ENCODE measurements at places on chromosomes 1 and 21.

- no peak for DNase-seq
Observed at GRCh38 chr1:76998582-76999223, 131.4 kb downstream of the ST6GALNAC5 start.

DNA sequence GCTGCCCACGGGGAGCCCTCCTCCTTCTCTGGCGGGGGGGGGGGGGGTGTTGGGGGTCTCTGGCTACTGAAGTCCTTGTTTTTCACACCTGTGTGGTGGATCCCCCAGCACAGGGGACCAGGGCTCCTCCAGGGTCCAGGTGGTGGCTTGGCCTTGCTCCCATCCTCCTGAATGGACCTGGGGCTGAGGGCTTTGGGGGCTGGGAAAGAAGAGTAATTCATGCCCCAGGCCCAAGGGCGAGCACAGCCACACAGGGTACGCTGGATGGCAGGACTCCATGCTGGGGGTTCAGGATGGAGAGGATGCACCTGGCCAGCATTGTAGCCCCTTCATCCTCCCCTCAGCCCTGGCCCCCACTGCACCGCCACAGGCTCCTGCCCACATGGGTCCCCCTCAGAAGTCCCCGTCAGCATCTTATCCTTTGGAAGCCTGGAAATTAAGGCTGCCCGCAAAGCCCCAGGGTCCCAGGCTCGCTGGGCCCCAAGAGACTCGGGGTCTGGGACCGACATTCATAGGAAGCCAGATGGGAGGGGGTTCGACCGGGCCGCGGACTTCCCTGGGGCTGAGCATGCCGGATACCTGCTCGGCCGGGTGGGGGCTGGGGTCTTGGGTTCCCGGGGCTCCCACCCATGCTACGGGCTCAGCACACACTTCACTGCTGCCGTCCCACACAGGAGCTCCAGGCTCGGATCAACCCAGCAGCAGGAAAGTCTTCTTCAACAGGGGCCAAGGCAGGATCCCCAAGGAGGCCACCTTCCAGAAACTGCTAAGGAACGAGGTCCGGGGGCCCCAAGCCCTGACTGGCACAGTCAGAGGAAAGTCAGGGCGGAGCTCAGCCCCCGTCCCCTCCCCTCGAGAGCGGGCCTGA, 49.0 kb upstream of the ACTRT2 start:
- DNase-seq: no peak

GRCh38 chr1:180145446-180145845, 9.2 kb upstream of the QSOX1 start:
- DNase-seq: no peak

DNA sequence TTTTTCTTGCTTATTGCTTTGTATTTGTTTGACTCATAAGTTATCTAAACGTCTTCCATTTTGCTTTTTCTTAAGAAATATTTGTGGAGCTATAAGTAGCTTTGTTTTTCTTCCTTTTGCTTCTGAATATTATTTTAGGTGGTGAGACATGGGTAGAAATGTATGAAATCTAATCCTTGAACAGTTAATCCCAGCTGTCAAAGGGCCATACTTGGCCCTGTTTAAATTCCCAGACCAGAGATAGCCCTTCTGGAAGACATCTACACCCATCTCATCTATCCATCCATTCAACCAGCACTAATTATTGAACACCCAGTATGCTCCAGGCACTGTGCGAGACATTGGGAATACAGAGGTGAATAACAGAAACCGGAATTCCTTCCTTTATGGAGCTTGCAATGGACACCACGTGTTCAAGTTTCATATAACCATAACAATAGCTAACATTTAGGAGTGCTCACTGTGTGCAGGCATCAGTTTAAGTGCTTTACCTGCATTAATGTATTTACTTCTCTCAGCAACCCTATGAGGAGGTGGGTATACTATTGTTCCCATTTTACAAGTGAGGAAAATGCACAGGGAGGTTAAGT, 8.7 kb downstream of the TACSTD2 start:
- no peak for DNase-seq

DNA sequence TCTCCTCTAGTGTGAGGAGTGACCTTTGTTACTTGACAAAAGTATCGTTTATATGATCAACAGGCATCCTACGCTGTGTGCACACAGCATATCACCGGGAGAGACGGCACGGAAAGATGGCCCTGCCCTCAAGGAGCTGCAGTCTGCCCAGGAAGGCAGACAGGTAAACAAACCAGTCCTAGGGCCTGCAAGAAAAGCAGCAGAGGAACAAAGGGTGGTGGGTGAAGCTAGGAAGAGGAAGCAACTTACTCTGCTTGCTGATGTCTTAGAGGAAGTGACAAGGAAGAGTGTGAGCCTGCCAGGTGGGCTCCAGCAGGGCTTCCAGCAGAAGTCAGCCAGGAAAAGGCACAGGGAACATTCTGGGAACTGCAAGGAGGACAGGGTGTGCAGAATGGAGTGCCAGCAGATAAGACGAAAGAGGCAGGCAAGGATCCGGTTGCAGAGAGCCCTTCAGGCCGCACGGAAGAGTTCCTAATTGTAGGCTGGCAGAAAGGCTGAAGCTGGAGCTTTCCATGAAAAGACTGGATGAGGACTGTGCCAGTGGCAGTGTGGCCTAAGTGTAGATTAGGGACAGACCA, 106.7 kb downstream of the SLC45A1 start:
- no peak for DNase-seq

DNA sequence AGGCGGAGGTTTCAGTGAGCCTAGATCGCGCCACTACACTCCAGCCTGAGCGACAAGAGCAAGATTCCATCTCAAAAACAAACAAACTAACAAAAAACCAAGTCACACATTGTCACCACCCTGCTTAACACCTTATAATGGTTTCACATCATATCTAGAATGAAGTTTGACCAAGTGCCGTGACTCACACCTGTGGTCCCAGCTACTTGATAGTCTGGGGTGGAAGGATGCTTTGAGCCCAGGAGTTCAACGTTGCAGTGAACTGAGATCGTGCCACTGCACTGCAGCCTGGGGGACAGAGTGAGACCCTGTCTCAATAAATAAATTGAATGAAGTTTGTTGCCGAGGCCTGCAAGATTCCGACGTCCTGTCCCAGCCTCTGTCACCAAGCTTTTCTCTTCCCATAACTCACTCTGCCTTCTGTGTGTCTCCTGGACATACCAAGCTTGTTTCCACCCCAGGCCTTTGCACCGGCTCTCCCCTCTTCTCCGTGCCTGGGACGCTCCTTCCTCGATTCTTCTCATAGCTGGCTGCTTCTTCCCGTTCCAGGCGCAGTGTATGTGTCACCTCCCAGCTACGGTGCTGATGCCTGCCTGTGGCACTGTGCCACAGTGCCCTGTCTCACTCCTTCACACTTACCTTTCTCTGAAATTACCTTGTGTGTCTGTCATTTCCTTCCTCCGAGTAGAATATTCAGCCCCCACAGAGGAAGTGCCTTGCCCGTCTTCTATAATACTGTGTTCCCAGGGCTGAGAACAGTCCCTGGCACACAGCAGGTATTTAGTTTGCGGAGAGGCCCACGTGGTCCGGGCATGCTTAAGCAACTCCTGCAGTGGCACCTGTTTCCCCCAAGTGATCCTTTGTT, 3.8 kb upstream of the SELENON start:
- no peak for DNase-seq

GRCh38 chr21:14567331-14568279, 21.5 kb upstream of the SAMSN1 start:
- DNase-seq: no peak

GRCh38 chr1:84415396-84415795, 17.1 kb downstream of the DNASE2B start:
- DNase-seq: no peak

GRCh38 chr1:175904808-175905207, 161.4 kb upstream of the TNR start:
- DNase-seq: no peak

GRCh38 chr1:153734396-153735089, 6.7 kb downstream of the INTS3 start:
- no peak for DNase-seq

Data from T-helper 2 cell treated with Interferon-gamma antibody and Interleukin-4, amounts not matched to agents 5 μg/mL and 100 μg/mL, for 36 hours (primary cell).